ENCODE measurements at places on chromosomes 3 and 15. TPM values are rescaled to one million over a fixed set of nuclear protein-coding genes. Genes with fewer than 3 reads are reported as not detected.

Gene AZI2
- 48.7 TPM for total RNA-seq

Gene SCG5
- total RNA-seq = 0.91 TPM

Gene DCUN1D1
- 31.2 TPM for total RNA-seq

Gene CATSPER2
- 1.1 TPM for total RNA-seq

Gene RAB6B
- 41.4 TPM for total RNA-seq

Gene COL6A6
- 3.8 TPM for total RNA-seq

Gene DUOX1
- 2.6 TPM for total RNA-seq

Gene WDR49
- total RNA-seq = 7.9 TPM

Gene LCMT2
- 10.9 TPM for total RNA-seq

Gene GOLGA8A
- 21.8 TPM for total RNA-seq

Gene PATL2
- 4.8 TPM for total RNA-seq

Gene TMC3
- total RNA-seq = not detected

Gene GOLGA8J
- not detected for total RNA-seq

Gene RTP3
- total RNA-seq = not detected

Gene SCAANT1
- total RNA-seq = not detected

Gene CHL1
- 67.0 TPM for total RNA-seq

Gene CRYGS
- 2.0 TPM for total RNA-seq

Gene PPP1R14D
- not detected for total RNA-seq

DNA sequence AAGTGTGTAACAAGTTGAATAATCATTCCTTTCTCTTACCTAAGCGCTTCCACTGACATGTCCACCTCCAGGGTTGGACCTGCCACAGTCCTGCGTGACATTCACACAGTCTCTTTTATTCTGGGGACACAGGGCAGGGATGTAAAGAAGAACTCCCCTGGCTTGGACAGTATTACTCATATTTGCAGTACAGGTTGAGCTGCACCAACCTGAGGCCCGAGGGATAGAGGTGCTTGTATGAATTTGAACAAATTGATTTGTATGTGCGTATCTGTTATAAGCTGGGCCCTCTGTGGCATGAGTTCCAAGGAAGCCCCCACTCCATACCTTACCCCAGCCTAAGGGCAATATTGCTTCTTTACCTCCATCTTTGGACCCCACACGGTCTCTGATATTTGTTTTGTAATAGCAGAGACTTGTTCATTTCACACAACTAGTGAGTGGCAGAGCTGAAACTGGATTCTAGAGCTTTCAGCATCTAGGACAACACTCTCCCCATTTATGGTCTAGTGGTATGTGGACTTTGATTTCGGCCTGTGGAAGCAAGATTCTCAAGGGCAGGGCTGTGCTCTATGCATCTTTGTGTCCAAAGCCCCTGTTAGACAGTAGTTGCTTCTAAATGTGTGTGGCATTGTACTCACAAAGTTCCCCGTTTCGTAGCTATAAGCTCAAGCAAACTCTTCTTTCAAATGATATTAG lies 39.2 kb downstream of the FAH start:
- no peak for DNase-seq

GRCh38 chr3:178900029-178900646 lies 171.5 kb downstream of the ZMAT3 start:
- DNase-seq = no peak

DNA sequence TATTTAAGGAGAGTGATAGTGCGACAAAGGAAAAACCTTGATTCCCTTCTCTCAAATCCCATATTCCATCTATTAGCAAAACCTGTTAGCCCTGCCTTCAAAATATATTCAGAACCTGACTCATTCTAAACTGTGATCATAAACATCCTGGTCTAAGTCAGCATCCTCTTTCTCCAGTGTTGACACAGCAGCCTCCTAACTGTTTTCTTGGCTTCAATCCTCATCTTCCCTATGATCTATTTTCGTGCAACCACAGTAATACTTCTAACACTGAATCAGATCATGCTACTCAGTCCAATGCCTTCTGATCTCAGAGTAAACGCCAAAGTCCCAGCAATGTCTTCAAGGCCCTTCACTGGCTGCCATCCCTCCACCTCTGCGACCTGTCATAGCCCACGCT lies 785.1 kb downstream of the EDEM1 start:
- DNase-seq = no peak

DNA sequence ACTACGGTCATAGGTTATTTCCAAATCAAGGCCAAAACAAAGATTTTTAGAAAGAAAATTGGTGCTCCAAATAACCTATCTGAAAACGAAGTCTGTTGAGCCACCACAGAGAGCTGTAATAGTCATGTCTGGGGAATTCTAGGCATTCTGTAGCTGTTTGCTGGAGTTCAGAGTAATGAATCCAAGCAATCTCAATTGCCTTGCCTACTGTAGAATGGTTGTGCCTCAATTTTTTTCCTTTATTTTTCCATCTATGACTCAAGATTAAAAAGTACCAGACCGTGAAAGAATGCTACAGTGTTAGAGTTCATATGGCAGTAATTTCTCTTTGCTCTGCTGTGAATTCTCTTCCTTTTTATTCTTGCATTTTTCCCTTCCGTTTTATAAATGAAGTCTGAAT lies 1007.2 kb upstream of the ALCAM start:
- DNase-seq = no peak

DNA sequence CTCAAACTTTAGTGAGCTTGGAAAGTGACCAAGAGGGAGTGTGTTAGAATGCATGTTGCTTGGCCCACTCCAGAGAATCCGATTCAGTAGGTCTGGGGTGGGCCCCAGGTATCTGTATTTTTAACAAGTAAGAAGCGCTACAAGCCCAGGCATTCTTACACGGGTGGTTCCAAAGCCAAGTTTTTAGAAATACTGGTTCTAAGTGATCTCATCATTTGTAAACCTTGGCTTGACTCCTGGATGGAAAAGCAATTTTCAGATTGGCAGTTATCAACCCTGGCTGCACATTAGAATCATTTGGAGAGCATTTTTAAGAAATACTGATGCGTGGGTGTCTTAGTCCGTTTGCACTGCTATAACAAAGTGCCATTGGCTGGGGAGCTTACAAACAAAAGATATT lies 27.3 kb upstream of the ST8SIA2 start:
- no peak for DNase-seq

GRCh38 chr3:98670020-98670419 lies 76.6 kb upstream of the CPOX start:
- no peak for DNase-seq

DNA sequence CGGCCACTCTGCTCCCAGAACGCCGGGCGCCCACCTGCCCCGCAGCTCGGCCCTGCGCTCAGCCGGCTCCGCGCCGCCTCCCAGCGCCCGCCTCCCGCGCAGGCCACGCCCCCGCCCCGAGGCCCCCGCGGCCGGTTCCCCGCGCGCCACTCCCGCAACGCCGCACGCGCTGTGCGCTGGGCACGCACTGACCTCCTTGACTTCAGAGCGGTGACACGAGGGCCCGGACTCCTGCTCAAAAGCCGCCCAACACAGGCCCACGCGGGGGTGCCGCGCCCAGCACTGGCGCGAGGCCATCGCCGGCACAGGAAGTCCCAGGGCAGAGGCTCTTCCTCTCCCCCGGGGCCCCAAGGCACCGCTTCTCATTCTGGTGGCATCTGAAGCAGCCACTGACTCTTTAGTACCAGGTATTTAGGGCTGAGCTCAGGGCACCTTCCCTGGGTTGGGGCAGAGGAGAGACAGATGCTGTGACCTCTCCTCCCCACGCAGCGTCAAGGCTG lies 12.4 kb downstream of the TNK2 start:
- peak; percentile 74 for DNase-seq

- no peak for DNase-seq
These were observed 285.8 kb upstream of the GADL1 start for GRCh38 chr3:31180274-31180673.

- no peak for DNase-seq
These were observed 7.6 kb downstream of the ZNF639 start for GRCh38 chr3:179330438-179330837.

DNA sequence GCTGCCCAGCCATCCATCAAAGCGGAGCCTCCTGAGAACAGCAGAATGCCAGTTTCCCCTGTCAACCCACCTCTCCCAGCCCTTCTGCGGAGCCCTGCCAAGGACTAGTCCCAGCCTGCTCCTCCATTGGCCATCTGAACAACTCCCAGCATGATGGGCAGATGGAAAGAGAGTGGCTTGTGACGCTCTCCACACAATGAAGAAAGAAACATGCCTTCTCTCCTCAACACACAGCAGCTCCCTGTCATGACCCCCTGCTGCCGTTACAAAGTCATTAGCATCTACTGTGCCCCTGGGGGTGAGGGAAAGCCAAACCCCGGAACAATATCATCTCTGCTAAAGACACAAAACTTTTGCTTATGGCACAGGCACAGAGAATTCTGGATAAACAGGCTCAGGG lies 33.6 kb downstream of the MECOM start:
- no peak for DNase-seq

DNA sequence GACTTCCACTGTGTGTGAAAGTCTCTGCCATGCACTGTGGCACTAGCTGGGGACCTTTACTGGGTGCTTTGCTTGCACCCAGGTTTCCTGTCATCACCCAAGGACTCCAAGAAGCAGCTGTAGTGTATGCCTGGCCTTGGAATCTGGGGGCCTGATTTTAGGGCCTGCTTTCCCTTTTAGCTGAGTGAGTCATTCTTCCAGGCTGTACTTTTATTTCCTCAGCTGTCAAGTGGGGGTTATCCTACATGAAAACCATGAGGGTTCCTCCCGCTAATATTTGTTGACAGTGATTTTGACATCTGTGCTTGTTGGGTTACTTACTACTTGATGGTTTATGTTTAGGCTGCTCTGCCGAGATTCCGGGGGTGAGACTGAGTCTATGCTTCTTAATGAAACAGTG lies 18.5 kb downstream of the GORASP1 start:
- no peak for DNase-seq

DNA sequence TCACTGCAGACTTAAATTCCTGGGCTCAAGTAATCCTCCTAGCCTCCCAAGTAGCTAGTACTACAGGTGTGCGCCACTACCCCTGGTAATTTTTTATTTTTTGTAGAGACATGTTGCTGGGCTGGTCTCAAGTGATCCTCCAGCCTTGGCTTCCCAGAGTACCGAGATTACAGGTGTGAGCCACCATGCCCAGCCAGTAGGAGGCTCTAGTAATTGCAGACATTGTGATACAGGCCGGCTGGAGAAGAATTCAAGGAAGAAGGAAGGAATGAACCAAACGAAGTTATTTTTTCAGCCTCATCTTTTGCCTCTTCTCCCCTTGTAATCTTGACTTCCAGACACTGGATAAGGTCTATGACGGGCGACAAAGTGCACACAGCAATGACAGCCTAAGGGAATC lies 3.2 kb upstream of the PPP4R2 start:
- DNase-seq = no peak

GRCh38 chr15:99506399-99506798 lies 59.4 kb upstream of the MEF2A start:
- DNase-seq = no peak

GRCh38 chr3:117133066-117133465 lies 423.5 kb downstream of the TUSC7 start:
- no peak for DNase-seq

GRCh38 chr3:170657312-170657711 lies 71.4 kb upstream of the SLC7A14 start:
- no peak for DNase-seq

- no peak for DNase-seq
These were observed 364.6 kb upstream of the TBL1XR1 start for GRCh38 chr3:177561769-177562392.

GRCh38 chr3:53597136-53597915 lies 102.9 kb downstream of the CACNA1D start:
- DNase-seq = no peak

GRCh38 chr3:30843877-30844276 lies 50.6 kb downstream of the GADL1 start:
- DNase-seq = no peak

GRCh38 chr15:41992151-41992802 lies 19.9 kb upstream of the EHD4 start:
- no peak for DNase-seq

DNA sequence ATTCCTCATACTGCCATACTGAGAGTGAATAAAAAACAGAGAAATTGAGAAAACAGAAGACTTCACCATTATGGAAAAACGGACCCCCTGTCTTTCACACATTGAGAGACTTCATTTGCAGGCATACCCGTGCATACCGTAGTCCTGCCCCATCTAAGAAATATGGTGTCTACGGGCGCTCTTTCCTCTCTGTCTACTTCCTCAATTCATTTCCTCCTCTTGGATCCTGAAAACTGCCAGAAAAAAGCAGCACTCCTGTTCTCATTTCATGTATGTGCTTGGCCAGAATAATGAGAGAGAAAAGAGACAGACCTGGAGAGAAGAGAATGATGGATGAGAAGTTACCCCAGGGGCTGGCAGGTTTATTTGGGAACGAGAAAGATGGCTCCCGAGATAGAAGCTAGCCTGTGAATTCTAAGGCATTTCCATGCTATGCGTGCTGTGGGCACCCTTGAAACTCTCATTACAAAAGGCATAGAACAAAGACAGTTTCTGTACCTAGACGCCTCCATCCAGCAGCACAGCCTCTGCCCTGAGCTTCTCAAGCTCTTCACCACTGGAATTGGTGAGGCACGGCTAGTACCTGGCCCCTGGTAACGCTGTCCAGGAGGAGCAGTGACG lies 62.5 kb upstream of the EPHB3 start:
- no peak for DNase-seq
